ENCODE measurements at places on chromosomes 12 and 14.

DNA sequence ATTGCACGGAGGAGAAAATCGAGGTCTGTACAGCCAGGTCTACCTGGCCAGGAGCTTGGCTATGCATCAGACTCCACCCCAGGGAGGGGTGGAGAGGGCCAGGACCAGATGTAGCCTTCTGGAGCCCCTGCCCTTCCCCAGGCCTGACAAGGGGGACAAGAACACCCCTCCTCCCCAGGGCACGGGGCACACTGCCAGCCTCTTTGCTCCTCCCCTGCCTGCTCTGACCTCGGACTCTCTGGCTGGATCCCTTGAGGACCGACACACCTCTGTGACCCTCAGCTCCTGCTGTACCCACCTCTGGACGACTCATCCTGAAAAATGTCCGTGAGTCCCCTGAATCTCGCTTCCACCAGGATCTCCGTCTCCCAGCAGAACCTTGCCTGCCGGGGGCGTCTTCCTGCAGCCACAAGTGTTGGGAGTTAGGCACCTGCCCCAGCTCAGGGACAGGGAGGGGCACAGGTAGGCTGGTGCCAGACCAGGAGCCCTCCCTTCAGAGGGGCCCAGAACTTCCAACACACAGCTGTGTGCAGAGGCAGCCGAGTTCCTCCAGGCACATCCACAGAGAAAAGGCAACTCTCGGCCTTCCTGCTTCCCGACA, 21.8 kb downstream of the AHNAK2 start:
- no peak for DNase-seq

- no peak for DNase-seq
Measured at GRCh38 chr12:96020314-96021003, 14.9 kb downstream of the LTA4H start.

GRCh38 chr14:68471029-68471963, 321.6 kb downstream of the ZFP36L1 start:
- no peak for DNase-seq

- no peak for DNase-seq
Measured at GRCh38 chr12:104903648-104904423, 54.3 kb downstream of the SLC41A2 start.

DNA sequence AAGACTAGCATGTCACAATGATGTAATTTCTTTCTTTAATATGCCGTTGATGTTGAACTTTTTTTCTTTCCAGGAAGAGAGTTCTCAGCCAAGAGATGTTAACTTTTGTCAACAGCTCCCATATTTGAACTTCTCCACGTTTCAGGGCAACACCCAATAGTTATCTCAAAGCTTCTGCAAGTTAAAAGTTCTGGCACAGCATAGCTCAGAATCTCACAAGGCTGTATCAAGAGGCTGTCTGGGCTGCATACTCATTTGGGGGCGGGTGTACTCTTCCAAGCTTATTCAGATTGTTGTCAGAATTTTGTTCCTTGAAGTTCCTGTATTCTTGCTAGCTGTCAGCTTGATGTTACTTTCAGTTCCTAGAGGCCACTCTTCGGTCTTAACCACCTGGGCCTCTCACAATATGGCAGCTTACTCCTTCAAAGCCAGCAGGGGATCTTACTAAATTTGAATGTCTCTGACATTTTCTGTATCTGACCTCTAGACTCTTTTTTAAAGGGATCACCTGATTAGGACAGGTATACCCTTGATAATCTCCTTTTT, 38.9 kb downstream of the KCNC2 start:
- no peak for DNase-seq

DNA sequence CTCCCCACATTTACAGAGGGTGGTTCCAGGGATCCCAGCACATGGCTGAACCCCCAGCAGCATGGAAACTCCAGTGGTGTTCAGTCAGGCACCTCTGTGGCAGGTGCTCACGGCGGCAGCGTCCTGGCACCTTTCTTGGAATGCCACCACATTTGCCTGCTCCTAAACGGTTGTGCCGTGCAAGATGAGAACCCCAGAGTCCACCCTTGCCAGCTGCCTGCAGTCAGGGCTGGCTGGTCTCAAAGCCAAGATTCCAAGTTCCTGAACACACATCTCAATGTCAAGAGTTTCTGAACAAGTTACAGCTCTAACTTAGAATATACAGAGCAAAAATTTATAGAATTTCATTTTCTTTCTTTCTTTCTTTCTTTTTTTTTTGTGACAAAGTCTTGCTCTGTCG, 38.7 kb downstream of the DDX51 start:
- DNase-seq = no peak

DNA sequence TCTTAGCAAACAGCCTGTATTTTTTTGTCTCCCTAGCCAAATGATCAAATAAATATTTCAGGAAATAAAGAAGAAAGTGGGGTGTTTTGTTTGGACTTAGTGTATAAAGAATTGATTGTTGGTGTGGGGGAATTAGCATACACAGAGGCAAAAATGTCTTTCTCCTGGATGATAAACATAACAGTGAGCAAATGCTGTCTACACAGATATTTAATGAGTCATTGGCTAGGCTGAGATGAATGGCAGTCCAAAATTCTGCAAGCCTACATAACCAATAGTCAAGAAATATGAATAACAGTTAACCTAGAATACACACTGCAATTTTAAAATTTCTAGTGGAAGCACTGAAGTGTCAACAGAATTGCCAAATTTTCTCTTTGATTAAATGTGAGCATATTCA, 35.8 kb downstream of the MYF5 start:
- DNase-seq = no peak

DNA sequence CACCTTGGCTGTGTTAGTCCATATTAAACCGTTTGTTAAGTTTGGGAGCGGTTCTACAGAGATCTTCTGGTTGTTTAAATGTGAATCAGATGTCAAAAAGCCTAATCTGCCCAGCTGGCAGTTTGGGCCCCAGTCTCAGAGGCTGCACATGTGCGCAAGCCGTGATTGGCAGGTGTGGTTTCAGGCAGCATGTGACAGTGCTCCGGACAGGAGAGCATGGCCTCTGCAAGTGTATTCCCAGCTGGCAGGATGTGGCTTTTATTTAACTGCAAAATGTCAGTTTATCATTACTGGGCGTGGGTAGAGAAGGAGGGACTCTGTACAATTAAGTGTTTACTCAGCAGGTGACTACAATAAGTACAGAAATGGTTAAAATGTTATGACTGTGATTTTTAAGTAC, 77.5 kb downstream of the PELI2 start:
- no peak for DNase-seq

DNA sequence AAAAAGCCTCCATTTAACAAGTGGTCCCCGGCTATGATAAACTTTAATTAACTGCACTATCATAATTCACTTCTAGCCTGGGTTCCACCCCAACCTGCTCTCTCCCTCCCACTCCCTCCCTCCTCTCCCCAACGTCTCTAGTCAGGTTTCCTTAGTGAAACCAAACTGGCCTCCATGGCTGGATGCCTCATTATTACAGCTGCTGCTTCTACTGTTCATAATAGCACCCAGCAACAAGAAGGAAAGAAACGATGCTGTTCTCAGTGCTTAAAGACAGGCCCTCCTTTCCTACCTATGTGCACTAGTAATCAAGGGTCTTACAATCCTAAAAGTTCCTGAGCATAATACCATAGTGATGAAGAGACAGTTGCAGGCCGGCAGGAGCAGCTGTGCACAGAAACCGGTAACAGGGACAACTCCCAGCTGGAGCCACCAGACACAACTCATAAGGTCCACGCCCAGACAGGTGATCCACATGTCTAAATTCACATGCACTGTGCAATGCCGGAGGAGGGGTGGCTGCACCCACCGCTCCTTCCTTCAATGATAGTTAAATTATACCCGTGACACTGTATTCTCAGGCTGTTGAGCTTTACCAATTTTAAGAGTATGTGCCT, 6.2 kb downstream of the IRF2BPL start:
- DNase-seq = no peak

GRCh38 chr12:19800884-19801283, 361.6 kb downstream of the AEBP2 start:
- peak; percentile 57 for DNase-seq

DNA sequence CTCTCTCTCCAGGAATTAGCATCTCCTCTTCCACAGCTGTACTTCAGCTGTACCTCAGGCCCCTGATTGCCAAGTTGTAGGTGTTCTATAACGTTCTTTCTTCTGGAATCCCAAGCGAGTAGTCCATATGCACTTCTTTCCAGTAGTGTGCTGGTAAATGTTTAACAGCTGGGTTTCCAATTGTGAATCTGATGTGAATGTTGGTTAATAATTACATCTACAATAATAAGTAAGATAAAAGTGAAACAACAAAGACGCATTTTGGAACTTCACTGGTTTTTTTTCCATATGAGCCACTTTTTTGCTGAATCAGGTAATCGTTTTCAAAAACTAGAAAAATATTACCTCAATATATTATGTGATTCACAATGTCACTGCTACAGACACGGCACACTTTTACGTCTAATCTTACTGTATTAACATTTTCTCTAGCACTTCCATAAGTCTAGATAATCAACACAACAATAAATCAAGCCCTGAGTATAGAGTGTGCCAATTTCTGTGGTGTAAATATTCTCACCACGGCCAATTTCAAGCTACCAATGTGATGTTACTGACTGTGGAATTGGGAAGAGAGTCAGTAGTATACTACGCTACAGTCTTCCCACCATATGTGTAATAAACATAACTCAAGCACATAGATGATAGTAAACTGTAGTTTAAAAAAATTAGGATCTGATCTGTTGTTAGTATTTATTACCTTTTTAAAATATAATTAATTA, 113.0 kb downstream of the ZFP36L1 start:
- DNase-seq = no peak

DNA sequence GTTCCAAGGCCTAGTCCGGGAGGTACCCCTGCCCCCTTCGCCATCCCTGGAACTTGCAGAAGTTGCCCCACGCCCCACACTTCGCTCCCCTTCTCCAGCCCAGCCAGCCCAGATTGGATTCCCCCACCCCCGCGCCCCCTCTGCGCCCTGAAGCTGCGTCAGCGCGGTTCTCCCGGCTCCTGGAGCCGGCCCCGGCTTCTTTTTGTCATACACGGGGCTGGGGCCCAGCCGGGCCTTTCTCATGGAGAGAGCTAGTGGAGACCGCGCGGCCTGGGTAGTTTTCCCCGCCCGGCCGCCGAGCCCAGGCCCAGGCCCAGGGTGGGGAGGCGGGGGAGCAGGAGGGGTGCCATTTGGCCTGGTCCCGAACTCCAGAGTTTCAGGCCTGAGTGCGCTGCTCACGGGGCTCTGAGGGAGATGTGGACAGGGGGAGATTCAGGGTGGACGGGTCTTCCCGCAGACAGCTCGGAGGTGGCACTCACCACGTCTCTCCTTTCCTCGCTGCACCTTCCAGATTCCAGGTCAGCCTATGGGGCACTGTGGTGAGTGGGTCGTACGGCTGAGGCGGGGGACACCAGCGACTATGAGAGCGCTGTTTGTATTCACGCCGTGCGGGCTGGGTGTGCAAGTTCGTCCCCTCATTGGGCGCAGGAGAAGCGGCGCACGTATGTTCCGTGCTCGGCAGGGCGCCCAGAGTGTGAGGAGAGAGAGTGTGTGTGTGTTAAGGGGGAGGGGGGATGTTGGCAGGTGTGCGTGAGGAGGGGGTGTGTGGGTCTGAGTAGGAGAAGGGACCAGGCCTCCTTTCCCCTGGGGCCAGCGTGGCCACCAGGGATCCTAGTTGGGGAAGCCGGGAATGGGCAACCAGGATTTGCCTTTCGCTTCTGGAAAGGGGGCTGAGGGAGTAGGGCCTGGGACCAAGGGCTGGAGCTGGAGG, 785 bp upstream of the LHX5 start:
- no peak for DNase-seq

GRCh38 chr14:54447231-54447692, 6.1 kb upstream of the CNIH1 start:
- DNase-seq = no peak

DNA sequence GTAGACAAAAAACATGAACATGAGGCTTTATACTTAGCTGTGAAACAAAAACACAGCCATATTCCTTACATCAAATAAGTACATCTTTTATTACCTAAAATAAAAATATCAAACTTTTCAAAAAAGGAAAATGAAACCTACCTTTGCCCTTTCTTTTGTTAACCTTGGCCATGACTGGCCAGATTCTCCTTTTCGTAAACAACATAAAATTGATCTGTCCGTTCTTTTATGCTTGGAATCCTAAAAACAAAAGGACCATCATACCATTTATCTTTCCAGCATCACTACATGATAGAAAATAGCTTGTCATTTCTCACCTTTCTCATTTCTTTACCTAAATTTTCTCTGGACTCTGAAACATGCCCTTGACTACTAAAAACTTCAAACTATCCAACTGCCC, 16.5 kb downstream of the PTGES3 start:
- DNase-seq = no peak

- no peak for DNase-seq
Measured at GRCh38 chr12:81150382-81150781, 72.5 kb downstream of the ACSS3 start.

- DNase-seq = no peak
Measured at GRCh38 chr12:44020555-44020954, 184.7 kb downstream of the TMEM117 start.

- no peak for DNase-seq
Measured at GRCh38 chr14:105066240-105067071, 1.2 kb upstream of the GPR132 start.

DNA sequence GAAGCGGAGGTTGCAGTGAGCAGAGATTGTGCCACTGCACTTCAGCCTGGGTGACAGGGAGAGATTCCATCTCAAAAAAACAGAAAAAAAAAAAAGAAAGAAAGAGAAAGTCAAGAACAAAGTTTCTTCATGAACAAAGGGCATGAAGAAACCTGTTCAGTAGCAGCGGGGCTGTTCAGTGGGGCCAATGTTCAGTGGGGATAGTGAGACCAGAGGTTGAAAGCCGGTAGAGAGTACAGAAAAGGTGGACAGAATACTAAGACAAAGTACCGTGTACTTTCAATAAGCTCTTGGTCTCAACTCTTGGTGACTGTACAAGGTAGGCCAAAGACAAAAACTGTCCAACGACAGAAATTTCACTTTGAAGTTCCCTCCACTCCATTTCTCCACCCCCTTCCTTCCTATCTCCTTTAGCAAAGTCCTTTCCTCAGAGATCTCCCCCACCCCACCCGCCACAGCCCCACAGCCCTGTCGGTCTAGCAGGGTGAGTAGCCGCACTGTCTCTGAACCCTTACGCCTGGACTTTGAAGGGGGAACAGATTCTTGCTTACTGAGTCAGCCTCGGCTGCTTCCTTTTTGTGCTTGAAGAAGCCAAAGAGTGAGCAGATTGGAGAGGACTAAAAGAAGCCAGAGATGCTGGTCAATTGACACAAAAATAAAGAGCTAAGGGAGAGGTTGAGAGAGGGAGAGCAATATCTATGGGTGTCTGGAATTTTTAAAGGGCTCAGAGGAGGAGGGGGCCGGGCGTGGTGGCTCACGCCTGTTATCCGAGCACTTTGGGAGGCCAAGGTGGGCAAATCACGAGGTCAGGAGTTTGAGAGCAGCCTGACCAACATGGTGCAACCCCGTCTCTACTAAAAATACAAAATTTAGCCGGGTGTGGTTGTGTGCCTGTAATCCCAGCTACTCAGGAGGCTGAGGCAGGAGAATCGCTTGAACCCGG, 44.2 kb upstream of the FOS start:
- DNase-seq = peak; percentile 89

Measured in non-pigmented ciliary epithelial cell (primary cell).